Activated CD4-positive, alpha-beta T cell treated with anti-CD3 and anti-CD28 coated beads for 36 hours (primary cell): ENCODE measurements at places on chromosomes 12 and 14. TPM values are rescaled to one million over a fixed set of nuclear protein-coding genes. Genes with fewer than 3 reads are reported as not detected.

DNA sequence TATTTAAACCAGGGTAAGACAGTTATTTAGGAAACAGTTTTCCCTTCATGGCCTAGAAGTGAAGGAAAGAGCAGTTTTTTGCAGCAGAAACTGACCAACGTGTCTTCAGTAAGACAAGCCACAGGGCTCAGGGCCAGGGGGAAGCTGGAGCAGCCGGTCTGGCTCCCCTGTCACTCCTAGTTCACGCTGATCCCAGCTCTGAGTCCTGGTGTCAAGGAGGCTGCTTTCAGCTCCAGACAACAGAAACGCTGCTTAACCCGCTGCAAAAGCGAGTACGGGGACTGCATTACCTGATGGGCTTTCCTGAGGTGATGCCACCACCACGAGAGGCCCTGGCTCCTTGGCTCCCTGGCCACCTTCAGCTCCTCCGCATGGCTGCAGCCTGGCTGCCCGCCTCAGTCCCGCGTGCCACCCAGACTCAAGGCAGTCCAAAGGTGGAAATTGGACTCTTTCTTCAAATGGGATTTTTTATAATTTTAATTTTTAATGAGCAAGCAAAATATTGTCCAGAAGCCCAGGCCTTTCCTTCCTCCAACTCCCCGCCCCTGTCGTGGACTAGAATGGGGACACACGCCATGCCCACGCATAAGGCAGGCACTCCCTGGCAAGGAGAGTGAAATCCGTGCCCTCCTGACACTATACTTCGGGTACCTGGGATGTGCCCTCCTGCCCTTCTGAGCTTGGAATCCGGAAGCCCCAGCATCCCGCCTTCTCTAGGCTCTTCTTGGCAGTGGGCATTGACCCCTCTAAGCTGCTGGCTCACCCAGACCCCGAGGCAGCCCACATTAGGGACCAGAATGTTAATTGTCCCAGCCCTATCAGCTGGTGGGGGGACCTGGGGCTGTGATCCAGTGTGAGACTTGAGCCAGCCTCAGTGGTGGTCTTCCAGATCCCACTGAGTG, 85.0 kb downstream of the PAPOLA start:
- peaks cover 14% of the 10 kb centered on the region for H3K27me3 ChIP-seq
- no peak overlapping the region for H3K4me3 ChIP-seq
- no peak overlapping the region for H3K27ac ChIP-seq
- H3K4me1 ChIP-seq, result peaks cover 3% of the 10 kb centered on the region

DNA sequence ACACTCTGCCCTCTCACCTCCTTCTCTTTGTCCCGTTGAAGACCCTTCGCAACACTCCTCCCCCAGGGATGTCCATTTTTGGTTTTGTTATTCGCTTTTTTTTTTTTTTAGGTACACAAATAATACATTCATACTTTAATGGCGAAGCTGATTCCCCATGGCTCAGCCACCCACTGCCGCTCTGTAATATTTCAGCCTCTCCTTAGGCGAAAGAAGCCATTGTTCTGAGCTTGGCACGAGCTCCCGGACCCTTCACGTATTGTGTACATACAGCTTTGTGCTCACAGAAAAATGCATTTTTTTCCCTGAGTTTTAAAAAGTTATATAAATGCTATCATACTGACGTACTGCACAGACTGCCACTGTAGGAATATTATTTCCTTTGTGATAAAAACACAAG, 115.0 kb downstream of the TMEM132C start:
- H3K27ac ChIP-seq, result no peak overlapping the region
- no peaks in the 10 kb centered on the region for H3K4me1 ChIP-seq
- H3K4me3 ChIP-seq, result no peak overlapping the region

GRCh38 chr12:91824991-91825390, 320.7 kb downstream of the BTG1 start:
- no peaks in the 10 kb centered on the region for H3K36me3 ChIP-seq
- DNase-seq, result no peak
- H3K27ac ChIP-seq, result no peak overlapping the region
- no peaks in the 10 kb centered on the region for H3K4me1 ChIP-seq
- no peaks in the 10 kb centered on the region for H3K27me3 ChIP-seq

DNA sequence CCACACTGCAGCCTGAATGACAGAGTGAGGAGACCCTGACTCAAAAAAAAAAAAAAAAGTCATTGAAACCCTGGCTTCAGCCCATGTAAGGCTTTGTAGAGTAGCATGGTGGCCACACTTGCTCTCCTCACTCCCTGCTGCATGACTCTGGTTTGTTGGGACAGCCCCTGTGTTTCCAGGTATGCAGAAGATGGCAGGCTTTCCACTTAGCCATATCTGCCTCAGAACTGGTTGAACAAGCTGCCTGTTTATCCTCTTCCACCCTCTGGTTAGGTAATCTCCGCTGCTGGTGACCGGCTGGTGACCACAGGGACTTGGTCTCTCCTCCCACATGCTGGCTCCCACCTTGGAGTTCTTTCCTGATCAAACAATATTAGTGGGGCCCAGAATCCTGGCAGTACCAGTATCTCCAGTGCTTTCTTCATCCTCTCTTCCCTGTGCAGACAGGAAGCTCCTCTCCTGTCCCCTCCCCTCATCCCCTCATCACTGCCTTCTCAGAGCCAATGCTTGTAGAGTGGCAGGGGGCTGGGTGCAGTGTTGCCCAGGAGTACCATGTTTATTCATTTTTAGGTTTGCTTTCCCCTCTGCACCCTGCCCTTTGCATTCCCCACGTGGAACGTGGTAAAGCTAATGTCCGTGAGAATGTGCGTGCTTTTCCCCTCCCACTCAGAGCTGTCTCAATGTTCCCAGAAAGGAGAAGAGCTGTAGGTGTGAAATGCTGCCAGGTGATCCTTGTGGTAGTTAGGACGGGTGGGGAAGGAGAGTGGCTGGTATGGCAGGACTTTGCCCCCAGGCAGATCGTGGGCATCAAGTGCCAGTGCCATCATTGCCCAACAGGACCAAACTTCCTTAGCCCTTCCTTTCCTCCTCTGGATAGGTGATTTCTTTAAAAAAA, 11.3 kb downstream of the ABHD12B start:
- DNase-seq, result peak; percentile 9
- no peak overlapping the region for H3K4me3 ChIP-seq
- no peaks in the 10 kb centered on the region for H3K4me1 ChIP-seq
- H3K27me3 ChIP-seq, result peaks cover 34% of the 10 kb centered on the region
- H3K27ac ChIP-seq, result no peak overlapping the region

- H3K27ac ChIP-seq, result no peak overlapping the region
- no peaks in the 10 kb centered on the region for H3K4me1 ChIP-seq
- no peaks in the 10 kb centered on the region for H3K27me3 ChIP-seq
- H3K36me3 ChIP-seq, result no peaks in the 10 kb centered on the region
These were observed 1455.3 kb upstream of the FLRT2 start for GRCh38 chr14:84074626-84075025.

- no peak overlapping the region for H3K27ac ChIP-seq
- H3K36me3 ChIP-seq, result no peaks in the 10 kb centered on the region
- no peaks in the 10 kb centered on the region for H3K27me3 ChIP-seq
These were observed 120.2 kb upstream of the DNM1L start for GRCh38 chr12:32558903-32559302.

- no peak overlapping the region for H3K27ac ChIP-seq
- DNase-seq, result no peak
- H3K27me3 ChIP-seq, result no peaks in the 10 kb centered on the region
- H3K4me3 ChIP-seq, result no peak overlapping the region
- peaks cover 8% of the 10 kb centered on the region for H3K4me1 ChIP-seq
These were observed 313.9 kb downstream of the BCL11B start for GRCh38 chr14:98958048-98958631.

DNA sequence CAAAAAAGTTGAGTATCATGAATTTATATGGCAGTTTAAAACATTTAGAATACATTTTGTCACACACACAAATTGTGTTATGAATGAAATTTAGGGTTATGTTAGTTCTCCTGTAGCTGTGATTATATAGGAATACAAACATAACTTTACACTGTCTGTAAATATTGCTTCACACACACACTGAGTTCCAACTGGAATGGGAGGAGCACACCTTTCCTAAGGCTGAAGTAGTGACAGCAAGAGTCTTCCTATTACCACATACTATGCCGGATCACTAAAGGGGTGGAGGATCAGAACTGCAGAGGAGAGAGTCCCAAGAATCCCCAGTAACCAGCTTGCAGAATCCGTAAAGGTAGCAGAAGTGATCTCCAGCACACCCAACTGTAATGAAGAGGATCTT, 63.7 kb downstream of the DNAI7 start:
- H3K4me1 ChIP-seq, result no peaks in the 10 kb centered on the region
- H3K36me3 ChIP-seq, result no peaks in the 10 kb centered on the region
- DNase-seq, result no peak
- no peak overlapping the region for H3K27ac ChIP-seq

DNA sequence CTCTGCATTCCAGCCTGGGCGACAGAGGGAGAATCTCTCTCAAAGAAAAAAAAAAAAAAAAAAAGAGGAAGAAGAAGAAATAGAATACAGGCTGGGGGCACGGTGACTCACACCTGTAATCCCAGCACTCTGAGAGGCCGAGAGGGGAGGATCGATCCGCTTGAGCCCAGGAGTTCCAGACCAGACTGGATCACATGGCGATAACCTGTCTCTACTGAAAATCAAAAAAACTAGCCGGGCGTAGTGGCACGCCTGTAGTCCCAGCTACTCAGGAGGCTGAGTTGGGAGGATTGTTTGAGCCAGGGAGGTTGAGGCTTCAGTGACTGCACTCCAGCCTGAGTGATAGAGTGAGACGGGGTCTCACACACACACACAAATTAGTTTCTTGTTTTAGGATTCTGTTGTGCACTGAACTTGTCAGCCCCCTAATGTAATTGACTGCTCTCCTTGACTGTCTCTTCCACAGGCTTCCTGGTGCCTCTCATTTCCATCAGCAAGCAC, 963 bp upstream of the TINF2 start:
- no peaks in the 10 kb centered on the region for H3K27me3 ChIP-seq
- H3K4me1 ChIP-seq, result peaks cover 53% of the 10 kb centered on the region
- DNase-seq, result peak; percentile 35

- no peaks in the 10 kb centered on the region for H3K36me3 ChIP-seq
- peaks cover 5% of the 10 kb centered on the region for H3K4me1 ChIP-seq
- H3K27ac ChIP-seq, result peak overlapping the region; percentile 70
- H3K27me3 ChIP-seq, result no peaks in the 10 kb centered on the region
- DNase-seq, result peak; percentile 54
- peak overlapping the region; percentile 70 for H3K4me3 ChIP-seq
These were observed 18.3 kb upstream of the PLEKHH1 start for GRCh38 chr14:67514650-67515385.

- H3K27ac ChIP-seq, result no peak overlapping the region
- no peaks in the 10 kb centered on the region for H3K4me1 ChIP-seq
- no peaks in the 10 kb centered on the region for H3K36me3 ChIP-seq
- peaks cover 20% of the 10 kb centered on the region for H3K27me3 ChIP-seq
- H3K4me3 ChIP-seq, result no peak overlapping the region
These were observed 95.4 kb upstream of the CDKN3 start for GRCh38 chr14:54301359-54301758.

GRCh38 chr14:20609215-20610001, 18.2 kb upstream of the RNASE12 start:
- H3K27me3 ChIP-seq, result no peaks in the 10 kb centered on the region
- no peak overlapping the region for H3K27ac ChIP-seq
- H3K4me1 ChIP-seq, result peaks cover 3% of the 10 kb centered on the region
- no peaks in the 10 kb centered on the region for H3K36me3 ChIP-seq

- peaks cover 1% of the 10 kb centered on the region for H3K27me3 ChIP-seq
- peak; percentile 90 for DNase-seq
- H3K36me3 ChIP-seq, result no peaks in the 10 kb centered on the region
- H3K4me3 ChIP-seq, result peak overlapping the region; percentile 54
- peaks cover 57% of the 10 kb centered on the region for H3K4me1 ChIP-seq
These were observed 11.3 kb downstream of the PHLDA1 start for GRCh38 chr12:76020281-76020680.

DNA sequence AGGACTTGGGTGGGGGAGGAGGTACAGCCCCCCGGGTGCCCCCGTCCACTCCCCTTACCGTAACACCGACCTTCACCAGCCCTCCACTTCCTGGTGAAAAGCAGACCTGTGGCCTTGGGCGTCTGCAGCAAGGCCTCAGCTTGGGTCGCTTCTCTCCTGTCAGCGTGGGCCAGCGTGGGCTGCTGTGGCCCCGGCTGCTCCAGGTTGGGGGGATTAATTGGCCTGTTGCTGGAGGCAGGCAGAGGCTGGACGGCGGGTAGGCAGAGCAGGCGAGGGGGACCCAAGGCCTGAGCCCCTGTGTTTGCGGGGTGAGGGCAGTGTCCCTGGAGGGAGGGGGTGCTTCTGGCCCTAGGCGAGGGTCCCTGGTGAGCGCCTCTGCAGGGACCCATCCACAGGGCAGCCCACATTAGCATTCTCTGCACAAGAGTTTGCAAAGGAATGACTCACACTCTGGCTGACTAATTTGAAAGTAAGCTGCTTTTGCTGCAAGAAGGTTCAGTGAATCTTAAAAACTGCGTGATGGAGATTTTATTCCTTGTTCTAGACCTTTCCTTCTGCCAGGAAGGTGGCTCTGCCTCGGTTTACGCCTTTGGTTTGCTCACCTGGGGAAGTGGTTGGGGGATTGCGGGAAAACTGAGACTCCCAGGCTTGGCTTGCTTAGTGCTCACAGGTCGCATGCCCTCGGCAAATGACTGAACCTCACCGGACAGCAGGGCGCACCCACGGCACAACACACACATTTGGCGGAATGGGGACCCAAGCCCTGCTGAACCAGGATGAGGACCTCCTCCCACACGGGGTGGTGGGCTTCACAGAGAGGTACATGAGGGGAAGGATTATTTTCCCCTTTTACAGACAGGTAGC, 37.9 kb upstream of the DLK1 start:
- DNase-seq, result no peak
- H3K4me3 ChIP-seq, result no peak overlapping the region

GRCh38 chr14:49754570-49755097, 13.3 kb upstream of the KLHDC2 start:
- no peak for DNase-seq
- H3K4me3 ChIP-seq, result no peak overlapping the region
- H3K27me3 ChIP-seq, result no peaks in the 10 kb centered on the region
- peaks cover 1% of the 10 kb centered on the region for H3K36me3 ChIP-seq

VDR gene
- 124 TPM for total RNA-seq

DIABLO gene
- 47.0 TPM for total RNA-seq

PPM1H gene
- not detected for total RNA-seq
